K562 (cell line): ENCODE measurements at places on chromosomes 2 and 18. TPM values are rescaled to one million over a fixed set of nuclear protein-coding genes. Genes with fewer than 3 reads are reported as not detected.

Gene CD8B
- 0.18 TPM in 1 of 2 replicates, not detected in the other for total RNA-seq

- no peaks in the 10 kb centered on the region for H3K4me1 ChIP-seq
- no peak for DNase-seq
Measured at GRCh38 chr2:42009657-42010580, 37.9 kb upstream of the PKDCC start.

DNA sequence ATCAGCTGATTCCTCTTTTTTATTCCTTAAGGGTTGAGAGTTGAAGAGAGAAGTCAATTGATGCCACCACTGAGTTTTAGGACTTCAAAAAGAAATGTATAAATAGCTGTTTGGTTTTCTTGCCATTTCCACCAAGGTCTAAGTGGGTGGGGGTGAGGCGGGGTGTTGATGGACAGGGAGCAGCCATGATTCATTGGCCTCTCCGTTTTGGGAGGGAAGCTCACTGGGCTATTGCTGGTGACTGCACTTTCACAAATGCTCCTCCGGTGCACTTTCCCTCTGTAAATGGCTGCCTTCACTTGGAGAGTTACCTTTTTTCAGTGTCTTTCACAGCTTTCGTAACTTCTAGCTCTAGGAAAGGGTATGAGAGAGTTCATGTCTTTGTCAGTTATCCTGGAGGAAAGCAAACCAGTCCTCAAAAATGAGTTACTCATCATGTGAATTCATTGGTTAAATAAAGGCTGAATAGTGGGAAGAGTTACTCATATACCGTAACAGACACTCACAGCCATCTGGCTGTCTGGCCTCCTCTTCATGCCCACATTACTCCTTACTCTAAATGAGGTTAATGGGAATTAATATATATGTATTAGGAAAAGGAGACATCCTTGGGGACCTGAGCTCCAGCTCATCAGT lies 17.4 kb upstream of the CTAGE1 start:
- H3K27ac ChIP-seq = no peak overlapping the region
- peaks cover 9% of the 10 kb centered on the region; the same call in 2 of the 3 replicates for H3K4me1 ChIP-seq
- H3K27me3 ChIP-seq = no peaks in the 10 kb centered on the region
- no peaks in the 10 kb centered on the region for H3K36me3 ChIP-seq
- DNase-seq = no peak

DNA sequence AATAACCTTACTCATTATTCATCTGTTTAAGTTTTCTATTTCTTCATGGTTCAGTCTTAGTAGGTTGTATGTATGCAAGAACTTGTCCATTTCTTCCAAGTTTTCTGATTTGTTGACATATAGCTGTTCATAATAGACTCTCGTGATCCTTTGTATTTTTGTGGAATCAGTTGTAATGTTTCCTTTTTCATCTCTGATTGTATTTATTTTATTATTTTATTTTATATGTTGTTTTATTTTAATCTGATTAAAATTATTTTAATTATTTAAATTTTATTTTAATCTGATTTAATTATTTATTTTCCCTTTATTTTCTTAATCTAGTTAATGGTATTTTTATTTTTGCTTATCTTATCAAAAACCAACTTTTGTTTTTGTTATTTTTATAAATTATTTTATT lies 43.5 kb upstream of the SLC9A2 start:
- no peaks in the 10 kb centered on the region for H3K4me1 ChIP-seq
- no peaks in the 10 kb centered on the region for H3K27me3 ChIP-seq
- DNase-seq = no peak
- H3K27ac ChIP-seq = no peak overlapping the region
- H3K4me3 ChIP-seq = no peak overlapping the region

Gene LYG2
- total RNA-seq = not detected in 2 replicates

- H3K4me1 ChIP-seq = peaks cover 6% of the 10 kb centered on the region; the same call in 1 of the 2 replicates
- peaks cover 36% of the 10 kb centered on the region for H3K36me3 ChIP-seq
- no peak overlapping the region for H3K27ac ChIP-seq
- no peak for DNase-seq
Measured at GRCh38 chr2:112494828-112495227, 12.9 kb downstream of the TTL start.

DNA sequence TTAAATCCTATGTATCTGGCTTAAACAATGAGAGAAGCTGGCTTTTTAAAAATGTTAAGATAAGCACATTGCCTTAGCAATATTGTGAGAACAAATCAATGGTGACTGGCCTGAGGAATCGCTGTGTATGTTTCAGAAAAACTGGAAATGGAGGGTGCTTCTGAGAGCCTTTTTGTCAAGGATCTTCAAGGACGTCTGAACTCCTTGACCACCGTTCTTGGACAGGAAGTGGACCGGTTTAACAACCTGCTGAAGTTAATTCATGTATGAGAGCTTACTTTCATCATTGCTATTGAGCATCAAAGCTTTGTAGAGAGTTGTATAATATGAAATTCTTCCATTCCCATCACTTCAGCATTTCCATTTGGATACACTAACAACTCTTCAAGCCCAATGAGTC lies 72.6 kb downstream of the TRABD2A start:
- peaks cover 7% of the 10 kb centered on the region; the same call in 2 of the 3 replicates for H3K4me1 ChIP-seq
- no peak overlapping the region for H3K27ac ChIP-seq

DNA sequence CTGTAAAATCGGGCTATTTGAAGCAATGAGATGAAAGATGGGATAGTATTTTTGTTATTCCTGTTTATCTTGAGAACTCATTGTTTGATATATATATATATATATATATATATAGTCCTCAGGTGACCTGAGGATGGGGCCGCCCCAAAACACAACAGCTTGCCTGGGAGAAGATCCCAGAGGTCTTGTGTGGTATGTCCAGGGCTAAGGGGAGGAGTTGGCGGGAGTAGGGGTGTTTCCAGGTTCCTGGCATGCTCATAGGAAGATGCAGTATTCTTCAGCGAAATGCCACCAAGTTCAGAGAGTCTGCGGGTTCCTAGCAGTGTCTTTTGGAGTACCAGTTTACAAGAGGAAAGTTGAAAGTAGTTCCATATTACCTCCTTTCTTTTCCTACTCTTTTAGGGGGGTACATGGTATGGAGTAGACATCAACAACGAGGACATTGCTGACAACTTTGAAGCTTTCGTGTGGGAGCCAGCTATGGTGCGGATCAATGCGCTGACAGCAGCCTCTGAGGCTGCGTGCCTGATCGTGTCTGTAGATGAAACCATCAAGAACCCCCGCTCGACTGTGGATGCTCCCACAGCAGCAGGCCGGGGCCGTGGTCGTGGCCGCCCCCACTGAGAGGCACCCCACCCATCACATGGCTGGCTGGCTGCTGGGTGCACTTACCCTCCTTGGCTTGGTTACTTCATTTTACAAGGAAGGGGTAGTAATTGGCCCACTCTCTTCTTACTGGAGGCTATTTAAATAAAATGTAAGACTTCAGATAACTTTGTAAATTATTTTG lies 18.3 kb downstream of the CCT7 start:
- no peaks in the 10 kb centered on the region for H3K27me3 ChIP-seq
- peaks cover 10% of the 10 kb centered on the region for H3K4me1 ChIP-seq
- H3K36me3 ChIP-seq = peaks cover 73% of the 10 kb centered on the region
- no peak overlapping the region for H3K27ac ChIP-seq

GRCh38 chr2:137255345-137255744 lies 490.0 kb downstream of the THSD7B start:
- no peaks in the 10 kb centered on the region for H3K4me1 ChIP-seq
- no peaks in the 10 kb centered on the region for H3K27me3 ChIP-seq
- DNase-seq = no peak
- H3K27ac ChIP-seq = no peak overlapping the region
- no peak overlapping the region for H3K4me3 ChIP-seq

GRCh38 chr2:236052926-236053821 lies 115.0 kb downstream of the GBX2 start:
- H3K27me3 ChIP-seq = no peaks in the 10 kb centered on the region
- no peak overlapping the region for H3K27ac ChIP-seq
- no peaks in the 10 kb centered on the region for H3K4me1 ChIP-seq
- DNase-seq = no peak
- H3K4me3 ChIP-seq = no peak overlapping the region

GRCh38 chr2:31216734-31217133 lies 581 bp downstream of the CAPN14 start:
- no peaks in the 10 kb centered on the region for H3K4me1 ChIP-seq
- DNase-seq = peak; percentile 24
- no peaks in the 10 kb centered on the region for H3K36me3 ChIP-seq
- no peak overlapping the region for H3K27ac ChIP-seq
- H3K27me3 ChIP-seq = peaks cover 11% of the 10 kb centered on the region; the same call in 1 of the 2 replicates

DNA sequence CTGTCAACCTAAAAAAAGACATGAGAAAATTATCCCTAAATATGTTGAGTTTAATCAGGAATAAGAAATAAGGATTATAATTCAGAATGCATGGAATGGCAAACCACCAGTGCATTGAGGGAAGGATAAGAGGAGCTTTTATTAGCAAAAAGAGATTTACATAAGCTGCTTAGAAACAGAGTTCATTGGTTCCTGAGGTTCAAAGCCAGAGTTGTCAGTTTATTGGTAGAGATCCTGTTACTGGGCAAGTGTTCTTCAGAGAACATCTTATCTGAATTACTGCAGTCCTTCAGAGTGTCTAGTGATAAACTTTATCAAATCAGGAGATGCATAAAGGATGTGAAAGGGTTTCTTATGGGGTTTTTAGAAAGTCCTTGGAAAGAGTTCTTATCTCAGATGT lies 76.0 kb upstream of the MEX3C start:
- no peaks in the 10 kb centered on the region for H3K36me3 ChIP-seq
- no peaks in the 10 kb centered on the region for H3K4me1 ChIP-seq
- H3K27me3 ChIP-seq = no peaks in the 10 kb centered on the region

DNA sequence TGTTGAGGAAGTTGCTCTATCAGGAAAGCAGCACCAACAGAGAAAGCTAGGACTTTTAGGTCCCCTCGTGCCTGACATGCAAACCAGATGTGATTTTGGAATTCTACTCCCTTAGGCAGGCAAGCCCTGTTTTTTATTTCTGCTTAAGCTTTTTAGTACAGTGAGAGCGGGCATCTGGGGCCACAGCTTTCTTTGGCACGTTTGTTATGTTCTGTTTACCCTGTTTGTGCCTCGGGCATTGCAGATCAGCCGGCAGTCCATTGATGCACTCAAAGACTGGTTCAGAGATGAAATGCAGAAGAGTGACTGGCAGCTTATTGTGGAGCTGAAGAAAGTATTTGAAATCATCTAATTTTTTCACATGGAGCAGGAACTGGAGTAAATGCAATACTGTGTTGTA lies 61.9 kb downstream of the EIF5B start:
- H3K4me3 ChIP-seq = no peak overlapping the region
- peaks cover 99% of the 10 kb centered on the region for H3K36me3 ChIP-seq
- no peak overlapping the region for H3K27ac ChIP-seq
- DNase-seq = no peak
- H3K4me1 ChIP-seq = no peaks in the 10 kb centered on the region

DNA sequence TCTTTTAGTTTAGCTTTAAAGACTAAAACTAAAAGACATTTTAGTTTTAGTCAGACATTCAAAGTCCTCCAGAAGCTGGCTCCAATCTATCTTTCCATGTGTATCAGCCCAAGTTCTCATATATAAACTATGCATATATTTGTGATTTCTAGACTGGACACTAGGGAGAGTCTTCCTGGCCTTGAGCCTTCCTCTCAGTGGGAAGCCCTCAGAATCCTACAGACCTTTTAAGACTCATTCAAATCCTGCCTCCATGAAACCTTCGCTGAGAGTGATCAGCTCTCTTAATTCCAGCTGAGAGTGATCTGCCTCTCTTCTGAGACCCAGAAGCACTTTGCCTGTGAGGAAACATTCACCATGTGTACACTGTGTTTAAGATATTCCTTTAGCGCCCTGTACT lies 452.7 kb downstream of the TGIF1 start:
- H3K36me3 ChIP-seq = no peaks in the 10 kb centered on the region
- no peak for DNase-seq
- H3K27ac ChIP-seq = no peak overlapping the region
- no peaks in the 10 kb centered on the region for H3K4me1 ChIP-seq
- H3K27me3 ChIP-seq = peaks cover 6% of the 10 kb centered on the region

DNA sequence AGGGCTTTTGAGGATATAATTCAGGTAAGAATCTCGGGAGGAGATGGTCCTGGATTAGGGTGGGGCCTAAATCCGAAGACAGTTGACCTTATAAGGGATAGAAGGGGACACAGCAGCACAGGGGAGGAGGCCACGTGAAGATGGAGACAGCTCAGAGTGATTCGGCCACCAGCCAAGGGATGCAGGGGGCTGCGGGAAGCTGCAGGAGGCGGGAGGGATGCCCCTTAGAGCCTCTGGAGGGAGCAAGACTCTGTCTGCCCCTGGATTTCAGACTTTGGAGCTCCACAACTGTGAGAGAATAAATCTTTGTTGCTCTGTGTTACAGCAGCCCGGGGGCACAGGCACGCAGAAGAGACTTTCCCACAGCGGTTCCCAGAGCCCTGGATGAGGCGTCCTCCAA lies 143.7 kb downstream of the ASB1 start:
- H3K4me1 ChIP-seq = no peaks in the 10 kb centered on the region
- H3K4me3 ChIP-seq = no peak overlapping the region
- peaks cover 5% of the 10 kb centered on the region for H3K27me3 ChIP-seq
- no peak for DNase-seq
- H3K27ac ChIP-seq = no peak overlapping the region

- no peak overlapping the region for H3K4me3 ChIP-seq
- H3K27me3 ChIP-seq = no peaks in the 10 kb centered on the region
- H3K4me1 ChIP-seq = no peaks in the 10 kb centered on the region; the same call in 2 of the 3 replicates
- no peaks in the 10 kb centered on the region for H3K36me3 ChIP-seq
- no peak overlapping the region for H3K27ac ChIP-seq
Measured at GRCh38 chr2:208049006-208049405, 23.7 kb upstream of the PLEKHM3 start.

DNA sequence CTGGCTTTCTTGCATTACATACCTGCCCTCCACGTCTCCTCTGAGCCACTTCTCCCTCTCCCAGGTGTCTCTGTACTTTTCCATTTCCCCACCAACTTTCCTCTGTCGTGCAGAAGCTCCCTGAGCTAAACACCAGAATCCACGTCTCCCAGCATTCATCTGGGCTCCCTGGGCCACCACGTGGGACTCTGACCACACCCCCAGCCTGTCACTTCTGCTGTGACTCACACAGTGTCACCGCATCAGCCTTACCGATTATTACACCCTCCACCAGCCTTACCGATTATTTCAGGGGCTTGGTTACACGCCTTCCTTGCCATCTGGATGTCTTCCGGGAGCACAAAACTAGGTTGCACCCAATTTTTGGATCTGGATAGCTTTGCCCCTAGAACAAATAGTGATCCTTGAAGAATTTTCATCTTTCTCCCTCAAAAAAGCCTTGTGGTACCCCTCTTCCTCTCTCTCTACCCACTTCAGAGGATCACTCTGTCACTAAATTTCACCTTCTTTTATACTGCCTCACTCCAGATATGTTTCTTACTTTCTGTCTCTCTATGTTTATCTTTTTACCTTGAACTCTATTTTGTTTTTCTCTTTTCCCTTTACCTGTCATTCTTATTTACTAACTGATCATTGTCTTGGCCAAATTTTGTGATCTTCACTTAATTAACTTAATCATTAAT lies 136.9 kb upstream of the CAB39 start:
- H3K36me3 ChIP-seq = no peaks in the 10 kb centered on the region
- H3K27ac ChIP-seq = no peak overlapping the region
- no peaks in the 10 kb centered on the region for H3K27me3 ChIP-seq
- peaks cover 6% of the 10 kb centered on the region for H3K4me1 ChIP-seq
- H3K4me3 ChIP-seq = no peak overlapping the region
